ENCODE measurements at places on chromosomes 2 and 18.
A peak's percentile ranks its signal among the peaks of the same experiment; 100 is the strongest.

GRCh38 chr2:231367178-231367577, 28.3 kb upstream of the B3GNT7 start:
- no peak for DNase-seq

- DNase-seq = no peak
Measured at GRCh38 chr18:785242-785641, 26.8 kb downstream of the YES1 start.

GRCh38 chr2:232526372-232526941, 497 bp downstream of the CHRND start:
- no peak for DNase-seq

- no peak for DNase-seq
Measured at GRCh38 chr2:230758566-230759480, 46.2 kb downstream of the CAB39 start.

- DNase-seq = no peak
Measured at GRCh38 chr2:127585270-127585807, 49.9 kb downstream of the MYO7B start.

GRCh38 chr2:205670292-205670691, 12.0 kb upstream of the NRP2 start:
- no peak for DNase-seq

DNA sequence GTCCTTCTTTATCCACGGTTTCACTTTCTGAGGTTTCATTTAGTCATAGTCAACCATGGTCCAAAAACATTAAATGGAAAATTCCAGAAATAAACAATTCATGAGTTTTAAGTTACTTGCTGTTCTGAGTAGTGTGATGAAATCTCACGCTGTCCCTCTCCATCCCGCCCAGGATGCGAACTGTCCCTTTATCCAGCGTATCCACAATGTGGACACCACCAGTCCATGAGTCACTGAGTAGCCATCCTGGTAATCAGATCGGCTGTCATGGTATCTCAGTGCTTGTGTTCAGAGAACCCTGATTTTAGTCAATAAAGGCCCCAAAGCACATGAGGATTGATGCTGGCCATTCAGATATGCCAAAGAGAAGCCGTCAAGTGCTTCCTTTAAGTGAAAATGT, 3.7 kb downstream of the SP140L start:
- DNase-seq = no peak

GRCh38 chr18:26307161-26307773, 81.0 kb downstream of the TAF4B start:
- DNase-seq = no peak

DNA sequence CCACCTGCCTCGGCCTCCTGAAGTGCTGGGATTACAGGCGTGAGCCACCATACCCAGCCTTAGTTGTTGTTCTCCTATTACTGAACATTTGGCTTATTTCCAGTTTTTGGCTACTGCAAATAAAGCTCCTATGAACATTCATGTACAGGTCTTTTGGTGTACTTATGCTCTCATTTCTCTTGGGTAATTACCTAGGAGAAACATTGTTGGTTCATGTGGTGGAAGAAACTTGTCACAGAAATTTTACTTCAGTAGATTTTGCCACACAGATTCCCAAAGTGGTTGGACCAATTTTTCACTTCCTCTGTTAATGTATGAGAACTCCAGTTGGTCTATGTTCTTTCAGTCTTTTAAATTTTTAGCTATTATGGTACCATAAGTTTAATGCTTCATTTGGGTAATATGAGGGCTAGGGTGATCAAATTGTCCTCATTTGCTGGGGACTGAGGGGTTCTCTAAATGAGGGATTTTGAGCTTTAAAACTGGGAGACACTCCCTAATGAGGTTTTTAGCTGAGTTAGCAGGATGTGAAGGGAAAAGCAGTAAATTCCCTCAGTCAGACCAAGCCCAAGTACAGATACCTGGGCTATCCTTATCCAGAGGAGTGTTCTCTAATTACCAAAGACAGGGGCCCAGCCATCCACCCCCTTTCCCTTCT, 33.9 kb downstream of the MTA3 start:
- DNase-seq = peak; percentile 63

DNA sequence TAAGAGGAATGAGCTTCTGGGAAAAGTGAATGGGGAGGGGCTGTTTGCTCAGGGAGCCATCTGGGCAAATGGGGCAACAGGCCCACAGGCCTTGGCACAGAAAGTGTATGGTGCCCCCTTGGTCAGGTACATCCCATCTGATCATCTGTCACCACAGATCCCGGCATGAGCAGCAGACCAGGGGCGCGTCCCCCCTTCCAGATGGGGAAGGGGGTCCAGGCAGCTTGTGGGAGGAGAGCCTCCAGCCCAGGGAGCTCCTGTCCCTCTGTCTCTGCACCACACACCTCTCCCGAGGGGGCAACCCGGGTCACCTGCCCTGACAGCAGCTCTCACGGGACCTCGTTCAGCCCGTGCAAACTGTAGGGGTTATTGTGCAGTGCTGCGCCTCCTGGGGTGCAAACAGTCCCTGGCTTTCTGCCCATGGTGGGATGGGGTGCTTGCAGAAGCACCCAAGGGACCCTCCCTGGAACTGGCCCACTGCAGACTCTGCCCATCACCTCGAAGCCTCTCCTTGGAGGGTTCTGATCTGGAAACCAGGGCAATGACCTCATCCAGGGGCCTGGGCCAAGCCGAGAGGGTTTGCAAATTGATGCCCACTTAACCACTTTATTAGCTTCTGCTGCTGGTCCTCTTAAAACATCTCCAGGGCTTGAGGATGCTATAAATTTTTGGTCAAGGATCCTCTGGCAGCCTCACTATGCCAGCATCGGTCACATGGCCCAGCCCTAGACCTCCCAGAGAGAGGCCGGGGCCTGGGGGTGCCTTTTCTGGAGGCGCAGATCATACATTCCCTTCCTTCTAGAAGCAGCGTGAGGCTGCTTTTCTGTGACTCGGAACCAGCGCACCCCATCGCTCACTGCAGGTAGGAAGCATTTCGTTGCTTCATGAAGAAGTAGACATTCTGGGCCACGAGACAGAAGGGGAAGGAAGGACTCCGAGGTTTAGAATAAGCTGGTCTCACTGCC, 7.6 kb upstream of the BOK start:
- DNase-seq = no peak

- DNase-seq = no peak
Measured at GRCh38 chr2:62071126-62071598, 124.8 kb upstream of the B3GNT2 start.

DNA sequence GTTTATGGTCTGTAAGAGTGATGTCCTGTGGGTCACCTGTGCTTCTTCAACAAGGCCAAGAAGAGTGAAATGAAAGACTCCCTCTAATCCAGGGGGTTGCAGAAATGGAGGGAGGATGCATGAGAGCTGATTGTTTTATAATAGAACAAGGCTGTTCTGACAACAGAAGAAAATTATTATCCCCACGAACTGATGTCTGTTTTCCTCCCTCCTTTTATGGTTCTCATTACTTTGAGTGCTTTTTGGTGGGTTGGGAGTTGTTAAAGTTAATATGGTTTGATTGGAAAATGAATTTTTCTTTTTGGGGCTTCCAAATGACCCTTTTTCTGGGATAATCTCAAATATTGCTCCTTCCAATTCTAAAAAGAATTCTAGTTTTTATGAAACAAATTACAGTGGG, 33.6 kb downstream of the GATA6 start:
- DNase-seq = no peak

Measured in NCI-H524 treated with DMSO at 0.1 percent for 48 hours (cell line).